ENCODE measurements at places on chromosomes 4 and X. TPM values are rescaled to one million over a fixed set of nuclear protein-coding genes. Genes with fewer than 3 reads are reported as not detected.

DNA sequence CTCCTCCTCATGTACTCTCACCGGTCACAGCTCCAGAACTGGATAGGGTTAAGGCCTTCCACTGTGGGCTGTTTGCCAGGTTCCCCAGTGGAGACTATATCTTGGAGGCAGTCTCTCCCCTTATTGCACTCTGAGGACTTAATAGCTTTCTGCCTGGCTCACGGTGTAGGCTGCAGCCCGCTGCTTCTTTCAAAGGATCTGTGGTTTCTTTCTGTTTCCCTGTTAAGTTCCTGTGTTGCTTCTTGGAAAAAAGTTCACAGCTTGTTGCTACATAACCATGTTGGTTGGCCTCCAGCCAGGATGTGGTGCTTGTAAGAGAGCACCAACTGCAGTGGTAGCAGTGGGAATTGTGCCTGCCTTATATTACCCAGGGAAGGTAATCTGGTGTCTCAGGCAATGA lies 24.9 kb upstream of the ZDHHC15 start:
- no peak for DNase-seq
- H3K36me3 ChIP-seq, result no peaks in the 10 kb centered on the region
- H3K4me3 ChIP-seq, result no peak overlapping the region

- H3K27me3 ChIP-seq, result no peaks in the 10 kb centered on the region
- DNase-seq, result no peak
- no peak overlapping the region for H3K27ac ChIP-seq
- H3K36me3 ChIP-seq, result no peaks in the 10 kb centered on the region
Measured at GRCh38 chrX:33252306-33252825, 41.0 kb upstream of the DMD start.

DNA sequence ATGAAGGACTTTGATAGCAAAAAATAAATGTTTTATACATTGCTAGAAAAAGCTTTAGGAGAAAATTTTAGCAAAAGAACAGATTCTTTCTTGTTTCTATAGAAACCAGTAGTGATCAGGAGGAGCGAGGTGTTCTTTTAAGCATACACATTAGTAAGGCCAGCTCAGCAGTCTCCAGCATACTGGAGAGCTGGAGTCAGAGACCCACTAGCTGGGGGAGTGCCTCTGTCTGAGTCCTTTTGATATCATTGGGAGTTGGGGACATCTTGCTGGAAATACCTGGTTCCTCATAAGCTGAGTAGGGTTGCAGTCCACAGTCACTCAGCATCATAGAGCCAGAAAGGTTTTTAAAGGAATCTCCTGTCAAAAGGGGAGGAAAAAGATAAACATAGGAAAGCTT lies 67.4 kb downstream of the AFF2 start:
- no peak overlapping the region for H3K27ac ChIP-seq
- no peaks in the 10 kb centered on the region for H3K36me3 ChIP-seq
- H3K27me3 ChIP-seq, result no peaks in the 10 kb centered on the region
- H3K4me3 ChIP-seq, result no peak overlapping the region

DNA sequence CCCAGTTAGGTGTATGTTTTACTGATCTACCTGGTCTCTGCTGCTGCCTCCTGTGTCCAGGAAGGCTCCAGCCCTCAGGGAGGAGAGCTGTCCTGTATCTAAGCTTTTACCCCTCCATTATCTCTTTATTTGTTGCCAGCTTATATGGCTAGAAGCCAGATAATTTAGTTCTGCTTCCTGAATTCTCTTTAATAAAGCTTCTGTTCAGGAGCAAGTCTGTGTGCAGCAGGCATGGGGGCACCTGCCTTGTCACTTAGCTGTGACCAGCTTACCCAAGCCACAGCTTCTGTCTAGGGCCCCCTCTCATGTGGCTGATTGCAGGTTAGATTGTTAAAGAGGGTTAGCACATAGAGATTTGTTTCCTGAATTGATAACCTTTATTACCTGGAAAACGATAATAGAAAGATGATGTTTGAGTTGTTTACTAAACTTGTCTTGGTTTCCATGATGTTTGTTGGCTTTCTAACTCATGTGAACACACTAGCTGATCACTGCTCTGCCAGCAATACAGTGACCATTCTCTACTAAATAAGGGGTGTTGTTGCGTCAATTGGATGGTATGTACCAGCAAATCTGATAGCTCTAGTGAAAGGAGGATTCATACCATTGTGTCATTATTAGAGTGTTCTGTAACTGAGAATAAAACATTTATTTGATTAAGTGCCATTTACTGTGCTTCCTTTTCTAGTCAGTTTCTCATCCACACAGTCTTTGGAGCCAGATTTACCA lies 189.8 kb upstream of the ANK2 start:
- H3K4me1 ChIP-seq, result no peaks in the 10 kb centered on the region
- no peaks in the 10 kb centered on the region for H3K27me3 ChIP-seq

GRCh38 chr4:168506014-168506413 lies 9.2 kb downstream of the PALLD start:
- H3K4me3 ChIP-seq, result no peak overlapping the region
- H3K27ac ChIP-seq, result no peak overlapping the region
- no peak for DNase-seq
- H3K27me3 ChIP-seq, result no peaks in the 10 kb centered on the region
- H3K4me1 ChIP-seq, result no peaks in the 10 kb centered on the region

The NUDT10 gene
- not detected for total RNA-seq
